ENCODE measurements at places on chromosomes 7 and 10.

DNA sequence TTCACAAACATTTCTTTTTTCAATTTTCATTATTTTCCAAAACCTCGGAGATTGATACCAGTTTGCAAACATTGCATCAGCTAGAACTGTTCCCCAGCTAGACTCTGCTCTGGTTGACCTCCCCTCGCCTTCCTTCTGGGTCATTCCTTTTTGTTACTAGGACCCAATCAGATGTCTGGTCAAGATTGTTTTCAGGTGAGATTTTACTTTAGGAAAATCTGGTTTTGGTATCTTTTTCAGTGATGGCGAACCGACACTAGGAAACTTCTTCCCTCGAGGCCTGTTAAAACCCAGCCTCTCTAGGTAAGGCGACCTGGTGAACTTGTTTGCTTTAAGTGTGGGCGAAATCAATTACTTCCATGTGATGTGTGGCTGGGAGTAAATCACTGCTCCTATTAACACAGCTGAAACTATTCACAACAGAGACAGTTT is 8.4 kb downstream of the PROSER2 start:
- no peak for DNase-seq

DNA sequence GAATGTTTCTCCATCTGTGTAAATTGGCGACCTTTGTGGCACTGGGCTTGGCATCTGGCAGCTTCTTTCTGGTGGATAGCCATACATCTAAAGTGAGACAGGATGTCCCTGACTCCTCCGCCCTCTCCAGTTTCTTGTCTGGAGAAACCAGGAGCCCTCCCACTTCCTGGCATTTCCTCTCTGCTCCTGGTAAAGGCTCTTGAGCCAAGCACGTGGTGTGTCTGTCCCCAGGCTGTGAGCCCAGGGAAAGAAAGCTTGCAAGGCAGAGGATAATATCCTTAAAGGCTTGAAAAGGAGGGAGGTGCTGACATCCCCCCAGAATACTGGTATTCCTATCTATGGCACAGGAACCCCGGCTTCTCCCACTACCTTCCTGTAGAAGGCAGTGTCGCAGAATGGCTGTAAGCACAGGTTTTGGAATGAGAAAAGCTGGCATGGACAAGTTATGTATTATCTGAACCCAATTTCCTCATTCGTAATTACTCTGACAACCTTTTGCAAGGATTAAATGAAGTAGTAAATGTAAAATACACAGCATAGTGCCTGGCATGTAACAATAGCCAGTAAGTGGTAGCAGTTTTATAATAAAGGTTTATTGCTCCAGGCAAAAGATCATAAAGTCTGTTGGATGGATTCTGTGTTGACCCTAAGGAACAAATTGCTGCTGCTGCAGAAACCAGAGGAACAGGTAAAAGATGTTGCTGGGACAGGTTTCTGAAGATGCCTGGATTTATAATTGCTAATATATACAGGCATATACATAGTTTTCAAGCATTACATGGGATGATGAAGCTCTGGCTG is 11.8 kb upstream of the ACSL5 start:
- DNase-seq = no peak

GRCh38 chr7:107744345-107744750 is 406 bp downstream of the CBLL1 start:
- DNase-seq = no peak

- no peak for DNase-seq
These were observed 147.2 kb upstream of the RHEB start for GRCh38 chr7:151666886-151667285.

DNA sequence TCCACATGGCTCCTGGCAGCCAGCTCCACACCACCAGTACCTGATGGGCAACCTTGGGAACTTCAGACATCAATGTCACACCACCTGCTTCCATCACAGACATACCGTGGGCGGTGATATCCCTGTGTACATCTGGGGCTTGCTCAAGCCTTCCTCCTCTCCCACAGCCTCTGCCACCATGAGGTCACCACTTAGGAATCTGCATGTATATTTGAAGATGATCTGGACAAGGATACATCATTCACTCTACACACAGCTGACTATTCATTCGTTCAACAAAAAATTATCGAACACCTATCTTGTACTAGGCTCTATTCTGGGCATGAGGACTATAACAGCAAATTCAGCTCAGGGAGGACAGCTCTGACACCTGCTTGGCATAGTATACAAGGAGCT is 6.8 kb downstream of the DLG5 start:
- DNase-seq = no peak

DNA sequence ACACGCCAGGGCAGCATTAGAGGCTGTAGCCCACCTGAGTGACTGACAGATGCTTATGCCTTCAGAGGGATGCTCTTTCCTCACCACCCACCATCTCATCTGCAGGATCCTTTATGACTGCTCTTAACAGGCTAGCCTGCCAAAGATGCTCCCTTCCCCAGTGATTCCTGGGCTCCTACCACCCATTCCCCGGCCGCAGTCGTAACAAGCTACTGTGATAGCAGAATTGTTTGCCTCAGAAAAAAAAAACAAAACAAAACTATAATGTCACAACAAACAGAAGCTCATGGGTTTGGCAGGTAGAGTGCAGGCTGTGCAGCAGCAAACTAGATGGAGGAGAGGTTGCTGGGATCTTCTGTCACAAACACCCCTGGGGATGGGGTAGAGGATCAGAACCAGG is 343.9 kb upstream of the ZMIZ1 start:
- DNase-seq = no peak

DNA sequence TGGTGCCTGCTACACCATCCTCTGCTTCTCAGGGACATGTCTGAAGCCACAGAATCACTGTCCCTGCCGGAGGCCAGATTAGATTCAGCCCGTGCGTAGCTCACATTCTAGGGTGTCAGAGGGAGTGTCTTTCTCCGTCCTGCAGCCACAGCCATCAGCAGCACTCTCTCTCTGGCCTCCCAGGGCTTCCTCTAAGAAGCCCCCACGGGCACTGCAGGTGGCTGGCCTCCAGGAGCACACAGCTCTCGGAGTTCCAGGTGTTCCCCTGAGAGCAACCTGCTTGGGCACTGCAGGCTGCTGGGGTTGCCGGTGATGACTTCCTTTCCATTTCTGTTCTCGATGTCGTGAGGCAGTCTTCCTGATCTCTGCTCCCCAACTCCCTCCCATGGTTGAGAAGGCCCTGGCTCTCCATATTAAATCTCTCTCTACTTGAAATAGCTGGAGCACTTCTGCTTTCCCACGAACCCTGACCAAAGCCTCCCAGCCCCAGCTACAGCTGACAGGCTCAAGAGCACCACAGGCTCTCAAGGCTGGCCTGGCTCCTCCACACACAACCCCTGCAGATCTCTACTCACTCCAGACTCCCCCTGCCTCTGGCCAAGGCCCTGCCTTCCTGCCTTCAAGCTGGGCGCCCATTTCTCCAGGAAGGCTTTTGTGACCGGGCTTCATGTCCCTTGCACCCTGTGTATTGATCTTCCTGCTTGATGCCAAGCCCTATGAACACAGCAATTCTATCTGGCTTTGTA is 49.0 kb upstream of the TMEM72 start:
- DNase-seq = no peak
